PC-9 (cell line): ENCODE measurements at places on chromosomes 2 and 18.
A peak's percentile ranks its signal among the peaks of the same experiment; 100 is the strongest.

DNA sequence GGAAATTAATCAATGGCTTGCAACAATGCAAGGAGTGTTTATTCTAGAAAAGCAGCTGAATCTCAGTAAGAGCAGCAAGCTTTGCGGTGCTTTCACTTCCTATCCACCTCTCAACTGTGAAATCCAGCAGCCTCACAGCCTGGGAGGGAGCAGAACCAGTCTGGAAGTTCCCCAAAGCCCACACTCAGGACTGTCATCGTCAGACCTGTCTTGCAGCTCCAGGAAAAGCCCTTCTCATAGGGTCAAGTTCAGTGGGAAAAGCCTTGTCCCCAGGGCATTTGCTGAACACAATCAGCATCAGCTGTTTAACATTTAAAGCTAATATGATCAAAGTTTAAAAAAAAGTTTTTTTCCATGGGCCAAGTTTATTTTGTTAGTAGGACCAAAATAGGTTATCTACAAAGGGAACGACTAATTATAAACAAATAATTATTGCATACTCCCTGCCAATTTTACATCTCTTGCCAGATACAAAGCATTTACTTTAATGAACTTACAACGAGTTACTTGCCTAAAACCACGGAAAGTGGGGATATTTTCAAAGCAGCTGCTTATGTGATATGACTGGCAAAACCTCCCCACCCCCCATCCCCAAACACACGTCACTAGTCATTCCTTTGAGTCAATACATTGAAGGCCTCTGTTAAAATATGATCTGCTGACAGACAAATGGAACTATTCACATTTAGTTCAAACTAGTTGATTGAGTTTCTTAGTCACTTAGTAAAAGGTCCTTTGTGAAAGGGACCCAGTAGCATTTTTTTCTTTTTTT lies 36.8 kb downstream of the PARD6G start:
- DNase-seq = no peak

DNA sequence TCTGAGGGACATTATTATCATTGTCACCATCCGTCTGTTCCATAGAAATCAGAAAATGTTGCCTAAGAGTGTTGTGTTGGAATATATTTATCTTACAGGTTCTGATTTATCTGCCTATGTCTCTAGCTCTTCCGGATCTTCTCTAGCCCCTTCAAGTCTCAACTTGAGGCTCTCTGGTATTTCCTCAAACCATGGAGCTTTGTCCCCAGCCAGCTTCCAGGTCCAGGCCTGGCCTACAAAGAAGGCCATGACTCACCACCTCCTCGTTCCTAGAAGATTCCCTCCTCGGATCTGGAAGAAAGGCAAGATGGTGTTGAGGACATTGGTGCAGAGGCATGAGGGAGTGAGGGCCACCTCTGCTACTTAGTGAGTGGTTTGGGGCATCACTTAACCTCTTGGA lies 122.1 kb upstream of the TRIB2 start:
- no peak for DNase-seq

DNA sequence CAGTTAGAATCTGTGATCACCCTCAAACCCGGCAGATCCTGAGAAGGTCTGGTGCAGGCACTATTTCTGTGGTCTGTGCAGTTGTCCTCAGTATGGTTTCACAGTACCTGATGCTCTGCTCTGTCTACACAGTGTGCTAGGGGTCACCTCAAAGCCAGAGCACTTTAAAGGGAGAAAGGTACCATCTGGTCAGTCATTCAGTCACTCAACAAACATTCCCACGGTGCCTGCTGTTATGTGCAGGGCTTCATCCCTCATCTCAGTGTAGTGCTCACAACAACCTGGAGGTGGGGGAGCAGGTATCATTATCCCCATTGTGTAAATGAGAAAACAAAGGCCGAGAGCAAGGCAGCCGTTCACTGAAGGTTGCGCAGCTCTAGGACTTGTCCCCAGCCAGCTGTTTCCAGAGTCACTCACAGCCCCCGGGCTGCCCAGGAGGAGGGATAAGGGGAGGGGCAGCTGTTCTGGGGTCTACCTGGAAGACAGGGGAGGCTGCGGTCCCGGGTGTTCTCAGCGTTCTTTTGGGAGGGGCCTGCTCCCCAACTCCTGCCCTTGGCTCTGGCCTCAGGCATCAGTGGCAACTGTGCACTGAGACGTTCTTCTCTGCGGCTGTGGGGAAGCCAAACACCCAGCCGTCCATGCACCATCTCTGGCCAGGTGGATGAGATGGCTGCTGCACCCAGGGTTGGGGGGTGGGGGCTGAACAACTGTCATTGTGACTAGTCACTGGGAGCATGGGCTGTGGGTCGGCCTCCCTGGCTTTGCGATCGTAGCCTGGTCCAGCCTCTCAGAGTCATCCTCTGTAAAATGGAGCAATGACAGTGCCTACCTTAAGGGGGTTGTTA lies 9.2 kb downstream of the INHBB start:
- DNase-seq = no peak

DNA sequence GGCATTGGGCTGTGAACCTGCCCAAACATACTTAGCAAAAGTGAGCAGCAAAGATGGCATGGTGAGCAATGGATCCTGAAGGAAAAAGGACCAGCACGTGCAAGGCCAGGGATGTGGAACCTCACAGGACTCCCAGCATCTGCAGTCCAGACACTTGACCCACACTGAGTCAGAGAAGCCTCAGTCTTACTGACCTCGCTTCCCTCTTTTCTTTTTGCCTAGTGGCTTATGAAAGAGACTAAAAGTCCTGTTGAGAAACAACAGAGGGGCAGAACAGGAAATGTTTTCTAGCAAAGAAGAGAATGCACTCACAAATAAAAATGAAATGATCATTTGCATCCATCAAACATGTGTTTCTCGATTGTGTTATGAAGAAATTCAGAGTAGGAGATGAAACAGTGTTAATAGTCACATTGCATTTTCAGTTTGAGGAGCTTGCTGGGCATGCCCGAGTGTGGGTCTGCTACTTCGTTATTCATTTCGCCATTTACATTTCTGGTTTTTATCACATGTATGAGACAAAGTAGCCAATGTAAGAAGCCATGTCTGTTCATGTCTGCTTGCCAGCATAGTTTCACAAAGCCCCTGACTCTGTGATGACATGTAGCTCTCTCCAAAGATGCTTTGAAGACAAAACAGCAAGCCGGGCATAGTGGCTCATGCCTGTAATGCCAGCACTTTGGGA lies 118.4 kb downstream of the INO80D start:
- no peak for DNase-seq

- no peak for DNase-seq
These were observed 270.8 kb upstream of the DCC start for GRCh38 chr18:52069201-52069600.

DNA sequence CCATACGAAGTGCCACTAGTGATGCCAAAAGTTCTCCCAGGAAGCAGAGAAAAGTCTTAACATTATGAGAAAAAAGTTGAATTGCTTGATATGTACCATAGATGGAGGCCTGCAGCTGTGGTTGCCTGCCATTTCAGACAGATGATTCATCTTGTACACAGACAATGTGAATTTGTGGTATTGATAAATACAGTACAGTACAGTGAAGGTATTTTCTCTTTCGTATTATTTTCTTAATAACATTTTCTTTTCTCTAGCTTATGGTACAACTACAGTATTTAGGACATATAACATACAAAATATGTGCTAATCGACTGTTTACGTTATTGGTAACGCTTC lies 33.6 kb upstream of the VWC2L start:
- DNase-seq = no peak

DNA sequence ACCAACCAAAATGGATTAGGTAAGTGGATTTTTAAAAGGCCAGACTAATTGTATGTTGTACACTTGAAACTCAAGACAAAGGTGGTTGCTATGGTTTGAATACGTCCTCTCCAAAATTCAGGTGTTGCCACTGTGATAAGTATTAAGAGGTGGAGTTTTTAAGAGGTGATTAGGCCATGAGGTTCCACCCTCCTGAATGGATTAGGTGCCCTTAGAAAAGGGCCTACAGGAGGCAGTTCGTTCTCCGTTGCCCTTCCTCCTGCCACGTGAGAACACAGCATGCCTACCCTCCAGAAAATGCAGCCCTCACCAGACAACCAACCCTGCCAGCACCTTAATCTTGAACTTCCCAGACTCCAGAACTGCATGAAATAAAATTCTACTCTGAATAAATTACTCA lies 51.2 kb downstream of the CHMP3 start:
- DNase-seq = no peak

DNA sequence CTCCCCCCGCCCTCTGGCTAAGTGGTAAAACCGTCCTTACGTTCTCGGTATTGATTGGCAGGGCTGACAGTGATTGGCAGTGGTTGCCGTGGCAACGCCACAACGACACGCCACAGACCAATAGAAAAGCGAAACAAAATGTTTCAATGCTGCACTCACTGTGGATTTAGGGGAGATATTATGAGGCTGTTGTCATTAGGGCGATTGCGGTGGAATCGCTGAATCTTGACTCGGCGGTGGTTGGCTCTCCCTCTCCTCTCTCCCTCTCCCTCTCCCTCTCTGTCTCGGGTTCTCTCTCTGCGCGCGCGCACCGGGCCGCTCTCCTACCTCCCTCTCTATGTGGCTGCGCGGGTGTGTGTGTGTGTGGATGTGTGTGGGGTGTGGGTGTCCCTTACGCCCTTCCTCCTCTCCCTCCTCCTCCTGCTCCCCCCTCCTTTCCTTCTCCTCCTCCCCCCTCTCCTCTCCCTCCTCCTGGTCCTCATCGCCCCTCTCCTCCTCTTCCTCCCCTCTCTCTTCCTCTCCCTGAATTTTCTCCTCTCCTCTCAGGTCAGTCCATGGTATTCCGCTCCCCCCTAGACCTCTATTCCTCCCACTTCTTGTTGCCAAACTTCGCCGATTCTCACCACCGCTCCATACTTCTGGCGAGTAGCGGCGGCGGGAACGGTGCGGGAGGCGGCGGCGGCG lies at the start of gene SIX3:
SIX3 (plus strand) TSS at position 152 of the 684 bp plus-strand sequence; CDS start at position 555, 403 bp downstream.
- DNase-seq = peak; percentile 59

DNA sequence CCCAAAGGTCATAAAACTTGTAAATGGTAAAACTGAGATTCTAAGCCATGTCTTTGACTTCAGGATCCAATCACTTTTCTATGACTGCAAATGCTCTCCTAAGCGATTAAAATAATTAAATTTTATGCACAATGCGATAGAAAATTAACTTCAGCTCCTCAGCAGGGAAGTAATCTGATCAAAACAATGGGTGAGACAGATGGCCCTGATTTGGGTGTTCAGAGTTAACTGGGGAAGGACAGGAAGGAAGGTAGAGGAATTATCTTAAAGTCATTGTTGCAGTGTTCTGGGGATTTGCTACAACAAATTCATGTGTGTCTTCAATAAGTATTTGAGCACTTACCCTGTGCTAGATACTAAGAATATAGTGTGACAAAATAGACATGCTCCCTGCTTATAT lies 446.0 kb upstream of the MEX3C start:
- DNase-seq = no peak

DNA sequence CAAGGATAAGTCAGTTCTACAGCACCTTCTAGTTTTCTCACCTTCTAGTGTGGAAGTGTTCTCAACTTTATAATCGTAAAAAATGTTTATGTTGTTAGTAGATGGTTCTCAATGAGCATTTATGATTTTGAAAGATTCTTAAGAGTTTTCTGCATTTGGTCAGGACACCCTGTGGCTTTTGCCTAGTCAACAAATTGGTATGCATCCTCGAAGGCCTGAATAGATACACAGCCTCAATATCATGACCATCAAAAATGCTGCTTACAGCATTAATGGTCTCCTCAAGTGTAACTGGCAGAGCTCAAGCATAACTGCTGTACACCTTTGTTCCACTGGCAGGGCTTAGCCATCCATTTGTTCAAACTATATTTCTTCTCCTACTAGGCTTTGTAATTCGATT lies 96.7 kb downstream of the CRACDL start:
- DNase-seq = no peak

- DNase-seq = no peak
These were observed 127.8 kb upstream of the SYT4 start for GRCh38 chr18:43405097-43405496.
